Right ventricle myocardium superior (tissue), 1 donor: ENCODE measurements at places on chromosomes 12 and 14.

DNA sequence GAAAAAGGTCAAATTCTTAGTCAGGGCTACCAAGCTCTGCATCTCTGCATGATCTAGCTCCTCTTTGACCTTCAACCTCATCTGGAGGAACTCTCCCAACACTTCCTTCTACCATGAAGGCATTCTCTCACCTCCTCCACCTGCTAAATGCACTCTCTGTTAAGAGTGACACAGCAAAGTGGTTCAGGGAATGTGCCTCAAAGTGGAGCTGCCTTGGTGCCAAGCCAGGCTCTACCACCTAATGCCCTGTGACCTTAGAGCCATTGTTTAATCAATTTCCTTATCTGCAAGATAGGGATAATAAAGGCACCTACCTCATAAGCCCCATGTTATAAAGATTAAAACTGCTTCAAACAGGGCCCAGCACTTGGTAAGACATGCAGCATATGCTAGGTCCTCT lies 236.7 kb downstream of the ANO2 start:
- no peak for DNase-seq

DNA sequence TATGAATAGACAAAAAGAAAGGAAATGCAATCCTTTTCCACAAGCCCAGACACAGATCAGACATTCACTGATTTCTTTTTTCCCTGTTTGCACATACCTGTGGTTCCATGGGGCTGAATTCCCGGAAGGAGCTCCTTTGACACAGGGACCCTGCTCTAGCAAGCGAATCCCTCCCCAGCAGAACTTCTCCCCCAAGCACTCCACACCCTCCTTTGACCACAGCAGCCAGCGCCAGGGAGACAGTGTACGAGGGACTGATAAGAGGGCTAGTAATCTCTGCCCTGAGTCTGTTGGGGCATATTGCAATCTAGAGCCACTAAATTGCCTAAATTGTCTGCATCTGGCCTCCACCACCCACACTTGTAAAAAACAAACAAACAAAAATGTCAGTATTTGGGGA lies 83.4 kb upstream of the NTF3 start:
- DNase-seq, result no peak

GRCh38 chr14:33812181-33812580 lies 138.7 kb downstream of the EGLN3 start:
- no peak for DNase-seq

DNA sequence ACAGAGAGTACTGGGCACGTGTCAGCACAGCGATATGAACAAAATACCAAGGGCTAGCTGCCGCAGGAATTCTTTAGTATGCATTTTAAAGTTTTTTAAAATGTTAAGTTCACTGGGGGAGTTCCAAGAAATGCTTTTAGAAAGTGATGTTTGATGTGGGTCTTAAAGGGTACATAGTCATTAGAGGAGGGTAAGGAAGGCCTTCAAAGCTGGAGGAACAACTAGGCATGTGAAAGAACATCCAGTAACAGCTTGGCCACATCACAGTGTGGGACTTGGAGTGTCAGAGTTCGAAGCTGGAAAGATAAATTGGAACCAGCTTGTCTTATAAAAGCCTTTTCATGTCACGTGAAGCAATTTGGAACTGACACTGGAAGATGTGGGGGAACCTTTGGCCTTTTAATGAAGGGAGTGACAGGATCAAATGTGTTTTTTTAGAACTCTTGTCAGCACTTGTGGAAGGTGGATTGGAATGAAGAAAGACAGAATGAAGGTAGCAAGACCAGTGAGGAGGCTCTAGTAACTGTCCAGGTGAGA lies 57.7 kb downstream of the WDR20 start:
- no peak for DNase-seq

DNA sequence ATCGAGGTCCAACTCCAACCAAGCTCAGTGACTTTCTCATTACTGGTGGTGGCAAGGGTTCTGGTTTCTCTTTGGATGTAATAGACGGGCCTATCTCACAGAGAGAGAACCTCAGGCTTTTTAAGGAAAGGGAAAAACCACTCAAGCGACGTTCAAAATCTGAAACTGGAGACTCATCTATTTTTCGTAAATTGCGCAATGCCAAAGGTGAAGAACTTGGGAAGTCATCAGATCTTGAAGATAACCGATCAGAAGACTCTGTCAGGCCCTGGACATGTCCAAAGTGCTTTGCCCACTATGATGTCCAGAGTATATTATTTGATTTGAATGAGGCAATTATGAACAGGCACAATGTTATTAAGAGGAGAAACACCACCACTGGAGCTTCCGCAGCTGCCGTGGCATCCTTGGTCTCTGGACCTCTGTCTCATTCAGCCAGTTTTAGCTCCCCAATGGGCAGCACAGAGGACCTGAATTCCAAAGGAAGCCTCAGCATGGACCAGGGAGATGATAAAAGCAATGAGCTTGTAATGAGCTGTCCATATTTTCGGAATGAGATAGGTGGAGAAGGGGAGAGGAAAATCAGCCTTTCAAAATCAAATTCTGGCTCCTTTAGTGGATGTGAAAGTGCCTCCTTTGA lies 343.5 kb upstream of the RGS6 start:
- no peak for DNase-seq

- DNase-seq, result no peak
These were observed 84.1 kb downstream of the ITPR2 start for GRCh38 chr12:26748741-26749431.

- no peak for DNase-seq
These were observed 16.1 kb downstream of the TAMALIN start for GRCh38 chr12:52022841-52023181.

GRCh38 chr12:50123203-50123602 lies 11.2 kb downstream of the COX14 start:
- DNase-seq, result no peak

GRCh38 chr12:108333898-108334699 lies 5.0 kb downstream of the CMKLR1 start:
- no peak for DNase-seq

DNA sequence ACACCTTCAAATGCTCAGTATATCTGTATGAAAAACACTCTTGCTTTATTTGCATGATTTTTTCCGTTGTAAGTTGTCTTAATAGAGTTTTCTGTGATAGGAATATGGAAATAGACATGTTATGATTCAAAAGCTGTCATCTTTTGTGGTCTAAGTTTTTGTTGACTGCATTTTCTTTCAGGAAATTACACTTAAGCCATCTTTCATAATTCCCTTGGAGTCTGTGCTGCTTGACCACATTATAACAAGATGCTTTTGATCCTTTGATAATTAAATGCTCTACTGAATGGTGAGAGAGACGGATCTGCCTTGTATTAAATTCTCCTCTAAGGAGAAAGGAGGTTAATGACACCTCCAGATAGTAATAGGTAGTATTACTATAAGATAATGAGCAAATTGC lies 272.8 kb upstream of the DAAM1 start:
- DNase-seq, result no peak

DNA sequence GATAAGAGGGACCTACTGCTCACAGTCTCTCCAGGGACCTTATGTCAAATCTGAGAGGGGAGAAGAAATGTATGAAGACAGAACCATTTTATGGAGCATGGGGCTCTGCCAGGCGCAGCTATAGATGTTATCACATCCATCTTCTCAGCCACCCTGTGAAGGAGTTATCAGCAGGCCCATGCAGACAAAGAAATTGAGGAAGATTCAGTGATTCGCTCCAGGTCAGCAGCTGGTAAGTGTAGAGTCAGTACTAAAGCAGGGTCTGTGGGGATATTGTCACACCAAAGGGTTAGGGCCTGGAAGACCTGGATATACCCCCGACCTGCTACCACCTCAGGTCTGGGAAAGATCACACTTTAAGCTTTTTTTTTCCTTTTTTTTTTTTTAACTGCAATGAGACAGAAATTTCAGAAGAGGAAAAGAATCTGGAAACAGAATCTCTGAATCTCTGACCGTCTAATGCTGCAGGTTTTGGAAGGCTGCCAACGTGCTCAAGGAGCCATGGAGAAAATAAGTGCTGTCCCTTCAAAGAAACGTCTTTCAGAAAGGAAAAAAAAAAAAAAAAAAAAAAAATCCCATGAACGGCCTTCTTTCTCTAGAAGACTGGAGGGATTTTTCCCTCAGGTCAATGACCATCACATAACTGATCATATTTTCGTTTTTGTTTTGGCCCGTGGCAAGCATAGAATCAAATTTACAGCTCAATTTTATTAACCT lies 73.3 kb upstream of the PLEKHG7 start:
- no peak for DNase-seq
